Activated CD4-positive, alpha-beta T cell treated with anti-CD3 and anti-CD28 coated beads, Interleukin-2, amount 10 ng/mL, durations not matched to agents 24 days and 14 days (primary cell): ENCODE measurements at places on chromosomes 6 and 20. TPM values are rescaled to one million over a fixed set of nuclear protein-coding genes. Genes with fewer than 3 reads are reported as not detected.
A peak's percentile ranks its signal among the peaks of the same experiment; 100 is the strongest.

The BPI gene
- total RNA-seq, result not detected in 2 replicates

- no peak for DNase-seq
These were observed 3.5 kb downstream of the PLEKHG1 start for GRCh38 chr6:150603176-150603575.

DNA sequence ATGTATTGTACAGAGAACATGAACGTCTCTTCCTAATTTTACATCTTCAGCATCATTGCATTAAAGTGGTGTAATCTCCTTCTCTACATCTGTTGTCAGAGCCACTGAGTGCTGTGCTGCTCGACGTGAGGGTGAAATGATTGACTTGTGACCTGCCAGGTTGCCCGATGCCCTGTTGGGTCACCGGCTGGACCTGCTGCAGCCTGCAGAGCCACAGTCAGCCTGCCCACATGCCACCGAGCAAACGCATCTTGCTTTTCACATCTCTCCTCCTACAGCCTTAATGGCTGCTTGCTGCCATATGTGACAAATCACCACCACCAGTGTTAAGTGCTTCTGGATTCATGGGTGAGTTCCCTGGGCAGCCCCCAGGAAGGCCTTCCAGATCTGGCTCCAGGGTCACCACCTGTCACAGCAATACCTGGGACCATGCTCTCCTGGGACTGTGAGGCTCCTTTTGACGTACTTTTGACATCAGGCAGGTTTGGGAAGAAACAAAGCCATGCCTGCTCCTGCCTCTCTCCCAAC is 80.3 kb downstream of the ASXL1 start:
- DNase-seq, result no peak

- no peak for DNase-seq
These were observed 393.5 kb upstream of the NRSN1 start for GRCh38 chr6:23732521-23732920.

The ADGRB3 gene
- not detected in 2 replicates for total RNA-seq

The TTLL9 gene
- not detected in 2 replicates for total RNA-seq

- no peak for DNase-seq
These were observed 142.7 kb downstream of the LRRC1 start for GRCh38 chr6:53937461-53937860.

The CDH4 gene
- total RNA-seq, result not detected in 2 replicates

GRCh38 chr6:94217836-94218235 is 798.5 kb upstream of the EPHA7 start:
- no peak for DNase-seq

The SMOC2 gene
- not detected in 2 replicates for total RNA-seq

DNA sequence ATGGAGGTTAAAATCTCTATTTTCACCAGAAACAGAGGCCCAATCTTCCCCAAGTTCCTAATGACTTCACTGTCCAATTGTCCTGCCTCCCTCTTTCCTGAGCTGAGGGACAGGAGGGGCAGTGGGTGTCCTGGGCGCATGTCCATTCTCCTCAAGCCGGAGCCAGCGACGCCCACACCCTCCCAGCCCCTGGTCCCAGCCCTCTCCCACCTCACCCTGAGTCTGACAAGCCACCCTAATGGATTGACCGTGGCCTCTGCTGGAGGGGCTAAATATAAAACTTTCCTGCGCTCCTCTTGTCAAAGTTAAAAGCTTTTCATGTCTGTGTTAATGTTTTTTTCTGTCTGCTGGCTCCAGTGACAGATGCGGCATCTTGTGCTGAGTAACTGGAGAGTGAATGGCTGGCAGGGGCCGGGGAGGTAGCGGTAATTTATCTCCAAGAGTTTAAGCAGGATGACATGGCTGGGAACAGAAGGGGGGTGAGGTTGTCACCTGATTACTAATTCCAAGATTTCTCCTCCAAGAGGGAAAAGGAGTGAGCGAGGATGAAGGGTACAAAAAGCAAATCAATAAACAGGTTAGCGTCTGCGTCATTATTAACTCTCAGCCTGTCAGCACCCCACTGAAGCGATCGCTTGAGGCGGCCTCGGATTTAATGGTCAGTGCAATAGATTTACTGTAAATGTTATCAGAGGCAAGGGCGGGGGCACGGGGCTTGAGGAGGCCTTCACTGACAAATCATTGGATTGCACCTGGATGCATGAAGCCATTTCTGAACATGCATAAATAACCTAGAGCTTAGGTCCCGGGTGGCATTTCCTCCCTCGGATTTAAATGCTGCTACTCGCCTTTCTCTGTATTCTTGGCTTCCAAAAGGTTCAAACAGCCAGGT is 118.1 kb upstream of the MAFB start:
- DNase-seq, result no peak

The GGTLC1 gene
- not detected in 2 replicates for total RNA-seq

- DNase-seq, result no peak
These were observed 1.2 kb downstream of the LMBRD1 start for GRCh38 chr6:69795469-69796072.

- DNase-seq, result no peak
These were observed 153.2 kb downstream of the AIG1 start for GRCh38 chr6:143213859-143214376.

The PNLDC1 gene
- total RNA-seq, result 0.40 and 0.97 TPM in 2 replicates

The PDE7B gene
- total RNA-seq, result 15.4 and 16.0 TPM in 2 replicates

- no peak for DNase-seq
These were observed 7.3 kb upstream of the LBP start for GRCh38 chr20:38338849-38339520.

DNA sequence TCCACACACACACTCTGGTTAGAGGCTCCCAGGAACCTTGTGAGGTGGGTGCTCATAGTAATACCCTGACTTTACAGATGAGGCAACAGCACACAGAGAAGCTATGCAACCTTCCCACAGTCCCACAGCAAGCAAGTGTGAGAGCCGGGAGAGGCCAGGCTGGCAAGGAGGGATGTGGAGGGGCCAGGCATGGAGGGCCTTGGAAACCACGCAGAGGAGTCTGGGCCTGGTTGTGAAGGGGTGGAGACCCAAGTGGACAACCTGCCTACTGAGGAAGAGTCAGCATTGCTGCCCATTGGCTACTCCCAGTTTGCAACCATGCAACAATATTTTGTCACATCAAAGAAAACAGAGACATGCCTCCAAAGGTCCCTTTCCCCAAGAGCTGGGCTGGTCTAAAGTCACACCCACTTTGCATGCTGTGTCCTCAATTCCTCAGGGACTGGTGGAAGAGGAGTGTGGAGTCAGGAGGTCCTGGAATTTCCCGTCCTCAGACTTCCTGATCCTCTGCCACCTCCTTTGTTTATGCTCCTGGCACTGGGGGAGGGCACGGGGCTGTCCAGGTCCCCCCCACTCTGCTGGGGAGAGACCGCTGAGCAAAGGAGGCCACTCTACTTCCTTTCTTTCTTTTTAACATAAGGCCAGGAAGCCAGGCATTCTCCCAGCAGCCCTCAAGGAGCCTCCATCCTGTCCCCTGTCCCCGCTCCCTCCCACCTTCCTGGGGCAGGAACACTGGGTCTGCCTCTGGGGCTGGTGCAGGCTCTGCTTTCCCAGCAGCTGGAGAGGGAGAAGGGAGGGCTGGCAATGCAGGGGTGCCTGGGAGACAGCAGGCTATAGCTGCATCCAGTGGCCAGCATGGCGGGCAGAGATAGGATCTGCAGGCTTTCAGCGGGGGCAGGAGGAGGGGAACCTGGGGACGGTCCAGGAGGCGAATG is 68.3 kb downstream of the NOL4L start:
- DNase-seq, result no peak

The TMEM151B gene
- 0.07 TPM in 1 of 2 replicates, not detected in the other for total RNA-seq

DNA sequence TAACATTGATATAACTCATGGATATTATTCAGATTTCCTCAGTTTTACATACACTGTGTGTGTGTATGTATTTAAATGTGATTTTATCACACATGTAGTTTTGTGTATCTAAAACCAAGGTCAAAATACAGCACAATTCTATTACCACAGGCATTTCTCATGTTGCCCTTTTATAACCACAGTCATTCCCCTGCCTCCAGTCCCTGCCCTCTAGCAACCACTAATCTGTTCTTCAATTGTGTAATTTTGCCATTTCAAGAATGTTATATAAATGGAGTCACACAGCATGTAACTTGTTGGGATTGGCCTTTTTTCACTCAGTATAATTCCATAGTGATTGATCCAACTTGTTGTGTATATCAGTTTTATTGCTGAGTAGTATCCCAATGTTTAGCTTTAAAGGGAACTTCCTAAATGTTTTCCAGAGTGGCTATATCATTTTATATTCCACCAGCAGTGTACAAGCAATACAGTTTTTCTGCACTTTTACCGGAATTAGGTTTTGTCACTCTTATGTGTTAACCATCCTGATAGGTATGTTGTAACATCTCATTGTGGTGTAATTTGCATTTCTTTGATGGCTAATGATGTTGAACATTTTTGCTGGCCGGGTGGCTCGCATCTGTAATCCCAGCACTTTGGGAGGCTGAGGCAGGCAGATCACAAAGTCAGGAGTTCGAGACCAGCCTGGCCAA is 338.2 kb downstream of the SOX4 start:
- no peak for DNase-seq

DNA sequence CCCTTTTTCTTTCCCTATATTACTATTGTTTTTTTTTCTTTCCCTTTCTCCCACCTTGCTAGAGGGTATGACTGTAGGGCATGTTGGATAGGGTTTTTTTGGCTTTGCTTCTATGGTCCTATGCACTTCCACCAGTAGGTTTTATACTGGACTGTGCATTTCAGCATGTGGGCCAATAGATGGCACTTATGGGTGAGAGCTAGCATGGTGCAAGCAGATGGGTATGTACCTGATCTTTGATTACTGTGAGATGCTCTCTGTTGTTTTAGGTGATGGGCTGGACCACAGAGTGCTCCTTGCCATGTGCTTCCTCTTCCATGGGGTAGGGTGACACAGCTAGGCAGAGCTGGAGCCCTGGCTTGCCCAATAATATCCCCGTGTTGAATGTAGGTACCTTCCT is 128.5 kb upstream of the CHD6 start:
- no peak for DNase-seq

The SKIC2 gene
- total RNA-seq, result 92.8 and 93.7 TPM in 2 replicates

- DNase-seq, result no peak
These were observed 22.3 kb upstream of the BCAS4 start for GRCh38 chr20:50772420-50773185.

DNA sequence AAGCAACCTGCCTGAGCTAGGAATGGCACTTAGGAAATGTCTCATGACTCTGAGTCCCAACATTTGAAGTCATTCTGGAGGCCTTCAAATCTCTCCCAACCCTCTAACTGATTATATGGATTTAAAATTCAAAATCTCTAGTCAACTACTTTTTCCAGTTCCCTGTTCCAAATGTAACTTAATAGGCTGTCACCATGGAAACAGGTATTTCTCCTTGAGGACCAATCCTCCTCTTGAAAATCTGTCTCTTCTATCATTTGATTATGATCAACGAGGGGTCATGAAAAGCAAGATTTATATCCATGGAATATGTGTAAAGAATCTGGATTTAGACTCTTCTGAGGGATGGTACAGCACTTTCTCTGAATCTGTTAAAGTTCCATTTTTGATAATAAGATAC is 127.3 kb upstream of the DTNBP1 start:
- no peak for DNase-seq

- DNase-seq, result no peak
These were observed 146.5 kb upstream of the FERMT1 start for GRCh38 chr20:6269168-6269873.

The SLC26A8 gene
- not detected in 2 replicates for total RNA-seq

DNA sequence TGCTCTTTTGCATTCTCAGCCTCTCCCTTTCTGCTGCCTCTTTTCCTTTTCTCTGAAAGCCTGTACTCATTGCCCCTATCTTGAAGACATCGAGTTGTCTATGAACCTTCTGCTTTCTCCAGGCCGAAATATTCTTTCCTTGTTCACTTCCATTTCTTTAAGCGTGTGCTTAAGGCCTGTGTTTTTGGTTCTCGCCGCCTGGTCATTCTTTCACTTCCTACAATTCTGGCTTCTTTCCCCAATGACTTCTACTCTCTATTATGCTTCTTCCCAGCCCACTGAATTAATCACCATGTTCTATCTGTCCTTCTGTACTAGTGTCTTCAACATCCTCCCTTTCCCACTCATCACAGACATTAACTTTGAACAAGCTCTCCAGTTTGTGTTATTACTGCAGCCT is 69.6 kb downstream of the C6orf52 start:
- no peak for DNase-seq

DNA sequence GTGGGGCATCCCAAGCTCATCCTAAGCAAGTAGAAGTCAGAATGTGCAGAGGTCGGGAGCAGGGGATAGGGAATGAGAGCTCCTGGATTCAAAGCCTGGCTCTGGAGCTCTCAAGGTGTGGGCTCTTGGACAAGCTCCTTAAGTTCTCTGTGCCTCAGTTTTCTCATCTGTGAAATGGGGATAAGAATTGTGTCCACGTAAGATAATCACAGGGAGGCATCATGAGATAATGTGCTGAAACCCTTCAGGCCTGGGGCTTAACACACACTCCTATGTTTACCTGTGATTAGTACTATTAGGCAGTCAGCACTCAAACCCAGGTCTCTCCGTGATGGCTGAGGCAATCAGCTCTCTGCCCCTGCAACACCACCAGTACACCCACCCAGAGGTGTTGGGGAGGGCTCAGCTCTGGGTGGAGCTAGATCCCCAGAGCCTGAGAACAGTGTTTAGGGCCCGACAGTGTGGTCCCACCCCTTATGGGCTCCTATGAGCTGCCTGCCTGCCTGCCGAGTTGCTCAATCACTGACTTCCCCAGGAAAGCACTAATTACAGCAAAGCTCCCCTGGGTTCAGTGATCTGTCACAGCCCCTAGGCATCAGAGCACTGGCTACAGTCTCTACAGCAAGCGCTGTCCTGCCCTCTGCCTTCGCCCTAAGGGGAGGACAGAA is 6.3 kb upstream of the SIRPA start:
- DNase-seq, result no peak

DNA sequence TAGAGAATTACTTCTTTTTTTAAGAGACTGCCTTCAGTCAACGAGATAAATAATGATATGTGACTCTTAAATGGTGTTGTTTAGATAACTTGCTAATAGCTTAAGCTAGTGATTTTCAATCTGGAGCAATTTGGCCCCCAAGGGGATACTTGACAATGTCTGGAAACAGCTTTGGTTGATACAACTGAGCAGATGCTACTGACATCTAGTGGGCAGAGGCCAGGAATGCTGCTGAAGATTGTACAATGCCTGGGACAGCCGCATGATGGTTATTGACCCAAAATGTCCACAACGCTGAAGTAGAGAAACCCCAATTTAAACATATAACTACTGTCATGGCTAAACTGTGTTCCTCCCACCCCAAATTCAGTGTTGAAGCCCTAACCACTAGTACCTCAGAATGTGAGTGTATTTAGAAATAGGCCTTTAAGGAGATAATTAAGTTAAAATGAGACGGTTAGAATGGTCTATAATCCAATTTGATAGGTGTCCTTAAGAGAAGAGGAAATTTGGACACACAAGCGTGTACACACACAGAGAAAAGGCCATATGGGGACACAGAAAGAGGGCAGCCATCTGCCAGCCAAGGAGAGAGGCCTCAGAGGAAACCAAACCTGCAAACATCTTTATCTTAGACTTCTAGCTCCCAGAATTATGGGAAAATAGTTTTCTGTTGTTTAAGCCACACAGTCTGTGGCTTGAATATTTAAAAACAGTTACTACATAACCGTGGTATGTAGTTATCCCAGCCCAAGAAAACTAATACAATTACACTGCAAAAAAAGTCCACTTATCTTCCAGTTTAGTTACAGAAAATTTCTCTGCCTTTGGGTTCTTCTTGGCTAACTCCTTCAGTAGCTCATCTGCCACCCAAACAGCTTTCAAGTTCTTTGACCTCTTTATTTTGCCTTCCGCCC is 22.2 kb downstream of the RWDD2A start:
- peak; percentile 86 for DNase-seq

GRCh38 chr6:25788305-25788922 is 33.9 kb downstream of the SLC17A4 start:
- peak; percentile 82 for DNase-seq

GRCh38 chr6:109262261-109262660 is 120.0 kb downstream of the CD164 start:
- DNase-seq, result no peak

The BNIP5 gene
- not detected in 2 replicates for total RNA-seq

The ID4 gene
- not detected in 2 replicates for total RNA-seq
